ENCODE measurements at places on chromosomes 4 and X.

GRCh38 chr4:176276710-176277109 is 7.7 kb upstream of the ASB5 start:
- no peak for DNase-seq

DNA sequence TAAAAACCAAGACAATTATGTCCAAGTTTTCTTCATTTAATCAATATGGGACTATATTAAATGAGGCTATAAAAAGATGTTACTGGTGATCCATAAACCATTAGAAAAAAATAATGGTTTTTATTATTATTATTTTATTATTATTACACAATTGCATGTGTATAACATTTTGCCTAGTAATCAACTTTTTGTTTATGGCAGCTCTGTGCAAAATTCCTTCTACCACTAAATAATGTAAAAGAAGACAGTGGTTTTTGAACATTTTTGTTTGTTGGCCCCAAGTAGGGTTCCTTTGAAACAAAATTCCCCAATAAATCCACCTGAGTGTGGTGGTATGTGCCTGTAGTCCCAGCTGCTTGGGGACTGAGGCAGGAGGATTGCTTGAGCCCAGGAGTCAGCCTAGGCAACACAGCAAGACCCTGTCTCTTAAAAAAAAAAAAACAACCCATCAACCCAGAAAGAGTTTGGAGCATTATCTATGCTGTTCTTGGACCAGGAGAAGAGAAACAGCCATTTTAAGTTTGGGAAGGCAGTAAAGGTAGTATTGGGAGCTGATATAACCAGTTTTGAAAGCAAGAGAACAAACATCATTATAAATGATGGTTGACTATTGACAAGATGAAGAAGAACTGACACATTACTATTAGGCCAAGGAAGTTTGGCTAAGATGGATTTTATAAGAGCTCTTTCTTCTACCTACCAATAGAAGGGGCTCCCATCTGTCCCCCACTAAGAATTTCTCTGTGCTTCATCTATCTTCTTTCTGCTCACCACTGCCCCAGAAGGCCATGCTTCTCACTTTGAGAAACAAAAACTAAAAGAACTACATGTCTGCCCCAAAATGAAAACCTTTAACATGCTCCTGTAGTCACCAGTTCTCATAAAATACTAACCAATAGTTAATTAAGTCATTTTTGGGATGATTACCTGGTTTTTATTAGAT is 2.2 kb downstream of the TMEM156 start:
- DNase-seq = no peak

- DNase-seq = no peak
These were observed 5.4 kb upstream of the KIAA0232 start for GRCh38 chr4:6776920-6777635.

DNA sequence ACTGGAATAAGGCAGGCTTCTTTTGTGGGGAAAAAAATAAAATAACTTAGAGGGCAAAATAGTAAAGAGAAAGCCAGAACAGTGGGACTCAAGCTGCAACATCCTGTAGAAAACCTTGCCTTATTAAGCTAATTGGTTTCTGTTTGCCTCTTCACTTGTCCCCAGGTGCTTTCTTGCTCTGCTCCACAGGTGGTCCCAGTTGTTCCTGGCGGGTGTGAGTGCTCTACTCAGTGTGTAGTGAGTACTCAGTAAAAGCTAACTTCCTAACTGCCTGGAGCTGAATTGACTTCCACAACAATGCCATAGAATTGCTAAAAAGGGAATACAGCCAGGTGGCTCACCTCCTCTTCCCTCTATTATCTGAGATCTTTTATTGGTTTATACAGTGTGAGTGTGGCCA is 930.2 kb downstream of the C4orf33 start:
- no peak for DNase-seq

GRCh38 chrX:39501822-39502221 is 595.9 kb downstream of the BCOR start:
- DNase-seq = no peak

- DNase-seq = no peak
These were observed 64.1 kb upstream of the MAD2L1 start for GRCh38 chr4:120130786-120131185.

GRCh38 chrX:153772316-153773217 is 8.3 kb upstream of the SRPK3 start:
- no peak for DNase-seq

DNA sequence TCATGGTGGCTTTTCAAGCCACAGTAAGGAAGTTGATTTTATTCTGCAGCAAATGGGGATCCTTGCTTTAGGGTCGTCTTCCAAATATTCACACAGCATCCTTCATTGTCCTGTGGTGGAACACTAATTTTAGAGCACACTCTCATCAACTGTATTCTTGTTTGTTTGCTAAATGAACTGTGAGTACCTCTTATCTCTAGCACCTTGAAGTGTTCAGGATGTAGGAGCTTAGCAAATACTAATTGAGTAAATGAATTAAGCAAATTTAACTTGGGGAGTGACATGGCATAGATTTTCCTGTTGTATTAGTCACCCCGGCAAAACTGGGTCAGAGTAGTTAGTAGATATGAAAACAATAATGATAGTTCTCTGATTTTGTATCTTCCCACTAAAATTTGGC is 156.9 kb downstream of the UBE2NL start:
- no peak for DNase-seq

- no peak for DNase-seq
These were observed 13.1 kb downstream of the NAT8L start for GRCh38 chr4:2071912-2072867.

All from activated T-cell treated with anti-CD3 and anti-CD28 coated beads for 48 hours (primary cell).